ENCODE measurements at places on chromosomes 7 and 10. TPM values are rescaled to one million over a fixed set of nuclear protein-coding genes. Genes with fewer than 3 reads are reported as not detected.

DNA sequence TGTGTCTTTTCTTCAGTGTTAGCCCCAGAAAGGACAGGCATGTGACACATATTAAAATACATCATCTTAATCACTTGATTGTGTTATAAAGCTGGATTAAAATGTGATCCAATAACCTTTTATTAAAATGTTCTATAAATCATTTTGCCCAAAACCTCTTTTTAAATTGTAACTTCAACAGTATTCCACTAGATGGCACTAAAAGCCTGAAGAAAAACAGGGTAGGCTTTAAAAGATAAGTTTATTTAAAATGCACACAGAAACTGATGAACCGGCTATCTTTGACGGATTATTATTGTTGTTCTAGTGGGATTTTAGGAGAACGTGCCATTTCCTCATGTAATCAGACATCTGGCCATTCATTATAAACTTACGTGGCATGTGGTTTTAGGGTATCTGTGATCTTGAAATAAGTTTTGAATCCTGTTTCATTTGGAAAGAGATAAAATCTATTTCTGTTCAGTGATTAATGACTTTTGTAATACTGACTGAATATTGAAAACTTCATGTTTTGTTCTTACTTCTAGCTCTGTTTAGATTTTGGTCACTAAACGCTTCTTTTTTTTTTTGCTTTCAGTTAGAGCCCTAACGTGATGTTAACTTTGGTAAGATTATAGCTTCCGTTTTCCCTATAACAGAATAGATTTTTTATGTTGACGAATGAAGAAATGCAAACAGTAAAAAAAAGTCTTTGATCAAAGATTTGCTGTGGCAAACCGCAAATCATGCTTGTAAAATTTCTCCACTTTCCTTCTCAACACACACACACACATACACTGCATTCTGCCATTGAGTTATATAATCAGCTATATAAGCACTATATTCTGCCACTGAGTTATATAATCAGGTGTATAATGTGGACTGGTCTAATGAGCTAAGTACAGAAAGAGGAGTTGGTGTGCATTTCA lies 13.6 kb downstream of the VPS50 start:
- DNase-seq: peak; percentile 66

- DNase-seq: no peak
Observed at GRCh38 chr10:110637558-110638053, 6.5 kb upstream of the RBM20 start.

DNA sequence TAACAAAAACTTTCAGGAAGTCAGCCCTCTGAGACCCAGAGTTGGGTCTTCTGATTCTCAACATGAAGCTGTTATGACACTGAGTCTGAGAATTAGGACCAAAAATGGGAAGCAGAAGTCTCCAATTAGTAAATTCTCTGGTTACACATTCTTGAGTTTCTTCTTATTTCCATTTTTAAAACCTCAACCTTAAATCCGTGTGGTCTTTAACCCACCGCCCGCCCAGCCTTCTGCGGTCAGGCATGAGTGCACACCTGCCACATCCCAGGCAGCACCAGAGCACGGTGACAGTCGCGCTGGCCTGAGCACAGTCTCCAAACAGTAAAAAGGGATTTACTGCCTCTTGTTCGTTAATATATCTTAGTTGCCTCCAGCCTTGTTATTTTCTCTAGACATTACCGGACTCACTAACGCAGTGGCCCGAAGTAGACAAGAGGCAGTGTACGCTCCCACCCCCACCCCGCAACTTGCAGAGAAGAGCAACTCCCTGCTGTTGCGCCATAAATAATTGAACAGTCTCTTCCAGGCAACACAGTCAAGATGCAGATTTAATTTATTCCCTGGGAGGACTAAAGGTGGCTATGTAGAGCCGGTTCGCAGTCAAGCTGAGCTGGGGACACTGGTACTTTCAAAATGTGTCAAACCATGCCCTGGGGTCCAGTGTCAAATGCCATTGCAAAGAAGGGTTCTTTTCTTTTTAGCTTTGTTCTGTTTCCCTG lies 147.0 kb upstream of the CELF2 start:
- no peak for DNase-seq

Gene LIPK
- total RNA-seq: not detected

Gene NODAL
- not detected for total RNA-seq

DNA sequence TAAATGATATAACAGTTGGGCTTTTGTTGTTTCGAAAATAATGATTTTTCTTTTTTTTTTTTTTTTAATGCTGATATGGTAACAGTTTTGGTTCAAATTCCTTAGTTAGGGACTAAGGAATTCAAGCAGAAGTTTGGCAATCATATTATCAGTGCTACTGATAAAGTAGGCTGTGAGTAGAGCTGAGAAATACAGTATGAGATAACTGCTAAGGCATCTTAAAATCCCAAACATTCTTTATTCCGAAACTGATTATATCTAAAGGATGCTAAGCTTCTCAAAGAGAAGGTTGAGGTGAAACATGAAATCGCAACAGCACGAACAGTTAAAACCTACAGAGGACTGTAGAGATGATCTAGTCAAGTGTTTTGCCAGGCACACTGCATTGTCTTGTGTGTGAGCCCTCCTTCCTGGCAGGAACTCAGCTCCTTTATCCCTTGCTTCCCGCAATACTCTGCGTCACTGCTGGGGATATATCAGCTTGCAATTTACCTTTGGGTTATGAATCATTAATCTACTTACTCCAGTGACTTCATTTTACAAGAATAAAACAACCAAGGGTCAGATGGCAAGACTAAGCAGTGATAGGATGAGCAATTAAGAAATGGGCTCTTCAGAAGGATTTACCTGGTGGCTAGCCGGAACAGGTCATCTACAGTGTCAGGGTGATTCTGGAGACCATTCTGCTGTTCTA lies 36.7 kb downstream of the IRF5 start:
- no peak for DNase-seq

DNA sequence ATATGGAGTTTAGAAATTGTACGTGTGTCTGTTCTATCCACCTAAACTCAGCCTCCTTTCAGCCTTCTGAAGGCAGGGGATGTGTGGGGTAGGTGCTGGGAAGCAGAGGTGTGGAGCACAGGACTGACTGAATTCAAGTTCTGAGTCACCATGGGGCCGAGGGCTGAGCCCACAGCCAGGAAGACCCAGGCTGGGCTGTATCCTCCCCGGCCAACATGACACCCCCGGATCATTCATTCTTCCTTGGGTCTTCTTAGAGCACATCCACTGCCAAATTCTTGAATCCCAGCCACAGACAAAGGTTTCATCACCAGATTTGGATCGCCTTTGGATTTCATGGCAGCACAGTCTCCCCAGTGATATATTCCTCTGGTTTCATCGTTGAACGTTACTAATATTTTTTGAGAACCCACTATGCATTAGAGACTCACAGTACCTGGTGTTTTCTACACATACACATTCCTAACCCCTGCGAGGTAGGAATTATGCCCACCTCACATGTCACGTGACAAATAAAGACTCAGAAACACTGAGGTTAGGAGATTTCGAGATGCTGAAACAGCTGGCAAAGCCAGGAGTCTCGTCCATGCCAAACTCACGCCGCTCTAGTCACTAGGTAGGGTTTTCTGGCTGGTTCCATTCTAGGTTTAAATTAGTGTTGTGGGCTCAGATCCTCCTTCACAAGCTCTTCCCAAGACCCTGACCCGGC lies 26.9 kb downstream of the CCDC3 start:
- no peak for DNase-seq

Gene PRKG1
- total RNA-seq: 67.3 TPM

Gene HMX3
- total RNA-seq: not detected

Gene SLC16A12
- total RNA-seq: not detected

Gene CLDN3
- not detected for total RNA-seq

DNA sequence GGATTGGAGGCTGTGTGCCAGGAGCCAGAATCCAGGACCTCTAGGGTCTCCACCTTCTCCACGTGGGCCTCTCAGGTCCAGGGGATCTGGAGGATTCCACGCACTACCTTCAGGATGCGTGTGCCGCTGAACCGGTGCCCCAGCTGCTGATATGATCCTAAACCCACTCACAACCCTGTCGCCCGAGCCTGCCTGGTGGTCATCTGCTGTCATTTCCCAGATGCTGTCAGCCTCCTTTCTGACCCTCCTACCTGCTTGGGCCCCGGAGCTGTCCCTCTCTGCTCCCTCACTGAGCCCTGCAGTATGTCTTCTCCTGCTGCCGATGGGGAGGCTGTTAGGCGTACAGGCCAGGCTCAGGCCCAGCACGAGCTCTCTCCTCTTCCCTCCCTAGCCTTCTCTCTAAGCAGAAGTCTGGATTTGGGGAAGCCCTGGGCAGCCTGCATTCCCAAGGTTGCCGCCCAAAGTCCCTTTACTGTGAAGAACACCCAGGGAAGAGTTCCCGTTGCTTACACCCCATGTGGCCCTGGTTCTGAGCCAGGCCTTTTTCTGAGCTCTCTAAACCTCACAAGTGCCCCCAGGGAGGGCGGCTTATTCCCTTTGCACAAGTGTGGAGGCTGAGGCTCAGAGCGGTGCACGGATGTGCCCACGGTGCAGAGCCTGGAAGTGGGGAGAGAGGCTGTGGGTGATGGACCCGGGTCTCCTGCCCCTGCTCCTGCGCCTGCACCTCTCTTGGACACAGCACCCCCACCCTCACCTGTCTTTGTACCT lies 30.8 kb upstream of the ZNF488 start:
- DNase-seq: no peak

Gene STEAP1
- total RNA-seq: 0.27 TPM

DNA sequence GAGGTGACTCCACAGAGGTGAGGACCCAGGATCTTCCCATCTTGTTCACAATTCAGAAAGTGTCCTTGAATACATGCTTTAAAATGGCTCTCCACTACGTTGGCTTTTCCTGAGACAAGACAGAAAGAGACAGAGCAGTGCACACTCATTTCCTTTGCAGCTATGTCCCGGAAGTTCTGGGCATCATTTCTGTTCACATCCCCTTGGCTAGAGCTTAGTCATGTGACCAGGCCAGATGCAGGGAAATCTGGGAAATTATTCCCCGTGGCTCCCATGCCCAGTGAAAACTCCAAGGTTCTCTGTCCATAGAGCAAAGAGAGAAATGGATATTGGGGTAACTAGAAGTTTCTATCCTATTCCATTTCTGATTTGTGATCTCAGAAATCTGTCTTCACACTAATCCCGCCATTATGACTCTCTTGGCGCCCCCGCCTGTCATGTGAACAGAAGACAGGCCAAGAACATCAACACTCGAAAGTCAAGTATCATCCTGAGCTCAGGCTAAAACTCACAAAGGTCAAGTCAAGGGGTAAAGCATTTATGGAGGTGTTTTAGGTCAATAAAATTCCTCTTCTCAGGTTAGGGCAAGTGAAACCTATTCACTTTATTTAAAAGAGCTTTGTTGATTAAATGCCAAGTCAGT lies 251.4 kb upstream of the HABP2 start:
- DNase-seq: peak; percentile 46

DNA sequence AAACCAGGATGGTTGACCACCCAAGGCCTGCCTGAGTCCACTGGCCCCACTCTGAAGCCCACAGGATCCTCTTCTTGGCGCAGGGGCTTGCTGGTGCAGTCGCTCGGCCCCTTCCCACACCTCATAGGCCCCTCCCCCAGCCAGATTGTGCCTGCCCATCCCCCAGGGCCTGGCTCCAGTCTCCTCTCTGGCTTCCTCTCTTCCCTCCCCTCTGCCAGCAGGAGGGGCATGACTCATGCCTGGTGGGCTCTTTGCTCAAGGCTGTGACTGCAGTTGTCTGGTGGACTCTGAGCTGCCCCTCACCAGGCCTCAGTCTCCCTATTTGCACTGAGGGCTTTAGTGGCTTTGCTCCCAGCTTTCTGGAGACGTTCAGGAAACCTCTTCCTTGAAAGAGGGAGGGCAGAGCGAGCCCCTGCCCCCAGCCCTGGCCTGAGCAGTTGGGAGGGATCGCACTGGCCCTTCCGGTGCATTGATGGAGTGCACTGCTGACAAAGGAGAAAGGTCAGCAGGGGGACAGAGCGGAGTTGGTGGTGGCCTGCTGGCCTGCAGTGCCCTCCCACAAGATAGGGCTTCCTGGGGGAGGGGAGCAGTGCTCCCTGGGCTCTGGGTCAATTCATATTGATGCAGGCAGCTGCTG lies 60.7 kb downstream of the ZMIZ1 start:
- peak; percentile 62 for DNase-seq

DNA sequence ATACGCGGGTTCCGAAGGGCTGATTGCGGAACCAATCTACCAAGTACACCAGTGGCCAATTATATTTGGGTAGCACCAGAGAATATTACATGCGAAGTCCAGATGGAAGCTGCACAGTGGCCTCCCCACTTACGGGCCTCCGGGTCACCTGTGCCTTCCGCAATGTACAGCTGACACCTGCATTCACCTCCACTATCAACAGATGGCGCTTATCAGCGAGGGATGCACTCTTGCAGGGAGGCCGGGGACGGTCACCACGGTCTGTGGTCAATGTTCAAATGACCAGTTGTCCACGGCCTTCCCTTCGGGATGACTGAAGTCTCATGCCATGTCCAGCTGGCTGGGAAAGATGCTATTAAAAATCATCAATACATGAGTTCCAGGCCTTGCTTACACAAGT lies 47.6 kb downstream of the SLIT1 start:
- no peak for DNase-seq

DNA sequence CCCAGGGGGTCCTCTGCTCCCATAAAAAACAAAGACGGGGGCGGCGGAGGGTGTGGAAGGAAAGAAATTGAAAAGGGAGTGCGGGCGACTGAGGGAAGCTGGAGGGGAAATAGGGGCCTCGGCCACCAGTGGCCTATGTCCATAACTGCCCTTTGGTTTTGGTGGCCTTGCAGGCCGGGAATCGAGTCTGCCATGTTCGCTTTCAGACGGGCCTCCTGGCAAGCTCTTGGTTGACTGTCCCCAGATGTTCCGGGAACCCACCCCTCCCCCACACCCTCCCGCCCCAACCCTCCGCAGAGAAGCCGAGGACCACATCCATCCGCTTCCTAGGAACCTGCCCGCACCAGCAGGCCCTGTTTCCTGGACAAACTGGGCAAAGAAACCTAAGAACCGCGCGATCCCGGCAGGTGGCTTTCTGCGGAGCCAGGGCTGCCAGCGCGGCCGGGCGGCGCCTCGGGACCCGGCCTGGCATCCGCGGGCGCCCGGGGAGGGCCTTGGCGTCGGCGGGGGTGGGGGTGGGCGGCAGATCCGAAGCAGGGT lies 20.0 kb upstream of the GATA3 start:
- no peak for DNase-seq

- peak; percentile 47 for DNase-seq
Observed at GRCh38 chr7:44325811-44326241, 432 bp upstream of the CAMK2B start.

DNA sequence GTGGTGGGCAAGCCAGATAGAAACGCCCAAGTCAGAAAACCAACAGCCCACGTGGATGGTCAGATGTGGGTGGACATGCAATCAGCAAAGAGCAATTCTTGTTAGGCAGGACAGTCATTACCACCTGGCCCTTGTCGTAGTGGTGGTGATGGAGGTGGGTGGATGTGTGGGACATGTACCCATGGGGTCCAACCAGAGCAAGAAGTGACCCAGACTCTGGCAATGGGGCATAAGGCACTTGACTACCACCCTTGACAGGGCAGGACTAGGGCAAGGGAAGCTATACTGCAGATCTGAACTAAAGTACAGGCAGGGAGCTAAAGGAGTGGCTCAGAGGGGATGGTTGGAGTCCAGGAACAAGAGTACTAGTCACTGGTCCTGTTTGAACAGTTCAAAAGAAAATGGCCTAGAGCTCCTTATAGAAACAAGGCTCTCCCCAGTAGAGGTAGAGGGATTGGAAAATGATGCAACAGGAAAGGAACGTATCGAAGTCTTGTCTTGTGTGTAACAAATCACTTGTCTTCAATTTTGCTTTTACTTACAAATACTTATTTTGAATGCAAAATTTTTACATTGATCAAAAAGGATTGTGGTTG lies 17.6 kb downstream of the LMOD2 start:
- DNase-seq: no peak

Gene PDZD7
- total RNA-seq: 1.3 TPM

GRCh38 chr10:70954381-70955176 lies 66.2 kb upstream of the PCBD1 start:
- no peak for DNase-seq

GRCh38 chr7:44373418-44373740 lies 48.0 kb upstream of the CAMK2B start:
- DNase-seq: no peak
